ENCODE measurements at places on chromosomes 11 and 22.

GRCh38 chr11:33857933-33858371 lies 33.9 kb downstream of the LMO2 start:
- DNase-seq, result peak; percentile 87

DNA sequence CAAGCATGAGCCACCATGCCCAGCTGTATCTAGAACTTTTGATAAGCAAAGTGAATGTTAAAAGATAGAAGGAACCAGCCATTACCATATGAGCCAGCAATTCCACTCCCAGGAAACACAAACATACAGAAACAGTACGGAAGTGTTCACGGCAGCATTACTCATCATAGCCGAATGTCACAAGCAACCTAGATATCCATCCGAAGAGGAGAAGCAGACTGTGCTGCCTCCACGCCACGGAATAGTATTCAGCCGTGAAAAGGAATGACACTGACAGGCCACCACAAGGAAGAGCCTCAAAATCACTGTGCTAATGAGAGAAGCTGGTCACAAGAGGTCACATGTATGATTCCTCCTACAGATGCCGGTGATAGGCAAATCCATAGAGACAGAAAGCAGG lies 17.6 kb upstream of the MGAT3 start:
- DNase-seq, result no peak

GRCh38 chr11:65712633-65713076 lies 603 bp downstream of the KAT5 start:
- DNase-seq, result no peak

GRCh38 chr22:41825376-41825775 lies 7.5 kb upstream of the SREBF2 start:
- no peak for DNase-seq

DNA sequence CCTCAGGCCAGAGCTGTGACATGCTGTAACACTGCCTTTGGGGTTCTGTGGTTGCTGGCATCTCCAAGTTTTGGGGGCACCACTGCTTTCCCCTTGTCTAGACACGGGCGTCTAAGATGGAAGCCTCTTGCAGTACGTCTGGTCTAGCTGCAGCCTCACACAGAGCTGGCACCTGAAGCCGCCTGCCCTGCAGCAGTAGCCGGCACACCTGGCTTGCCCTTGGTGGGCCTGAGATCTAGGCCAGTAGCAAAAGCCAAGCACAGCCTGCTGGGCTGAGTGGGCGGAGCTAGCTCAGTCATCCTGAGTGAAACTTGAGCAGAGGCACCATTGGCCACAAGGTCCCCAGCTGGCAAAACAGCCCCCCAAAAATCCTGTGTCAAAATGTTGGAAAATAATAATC lies 154.2 kb downstream of the DLG2 start:
- no peak for DNase-seq

- DNase-seq, result no peak
Measured at GRCh38 chr11:30015725-30016412, 961 bp downstream of the KCNA4 start.

GRCh38 chr11:72824020-72824419 lies 9.8 kb downstream of the ATG16L2 start:
- DNase-seq, result no peak

- DNase-seq, result no peak
Measured at GRCh38 chr11:78207532-78208256, 19.0 kb downstream of the USP35 start.

DNA sequence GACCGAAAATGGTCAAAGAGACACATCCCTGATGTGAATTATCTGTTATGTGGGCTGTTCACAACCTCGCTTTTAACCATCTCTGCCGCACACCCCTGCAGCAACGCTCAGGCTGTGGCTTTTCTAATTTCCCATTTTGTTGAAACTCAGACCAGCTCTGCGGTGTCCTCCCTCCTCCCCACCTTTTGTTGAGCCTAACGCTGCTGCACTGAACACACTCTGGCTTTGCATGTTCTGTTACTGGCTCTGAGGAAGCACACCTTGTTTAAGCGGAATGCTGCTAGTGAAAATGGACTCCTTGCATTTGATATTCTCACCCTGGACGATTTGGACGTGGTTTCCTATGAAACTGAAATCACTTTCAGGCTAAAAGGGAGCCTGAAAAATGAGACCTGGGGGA lies 198.5 kb upstream of the MTNR1B start:
- no peak for DNase-seq

GRCh38 chr11:129386795-129387397 lies 11.2 kb downstream of the BARX2 start:
- no peak for DNase-seq

DNA sequence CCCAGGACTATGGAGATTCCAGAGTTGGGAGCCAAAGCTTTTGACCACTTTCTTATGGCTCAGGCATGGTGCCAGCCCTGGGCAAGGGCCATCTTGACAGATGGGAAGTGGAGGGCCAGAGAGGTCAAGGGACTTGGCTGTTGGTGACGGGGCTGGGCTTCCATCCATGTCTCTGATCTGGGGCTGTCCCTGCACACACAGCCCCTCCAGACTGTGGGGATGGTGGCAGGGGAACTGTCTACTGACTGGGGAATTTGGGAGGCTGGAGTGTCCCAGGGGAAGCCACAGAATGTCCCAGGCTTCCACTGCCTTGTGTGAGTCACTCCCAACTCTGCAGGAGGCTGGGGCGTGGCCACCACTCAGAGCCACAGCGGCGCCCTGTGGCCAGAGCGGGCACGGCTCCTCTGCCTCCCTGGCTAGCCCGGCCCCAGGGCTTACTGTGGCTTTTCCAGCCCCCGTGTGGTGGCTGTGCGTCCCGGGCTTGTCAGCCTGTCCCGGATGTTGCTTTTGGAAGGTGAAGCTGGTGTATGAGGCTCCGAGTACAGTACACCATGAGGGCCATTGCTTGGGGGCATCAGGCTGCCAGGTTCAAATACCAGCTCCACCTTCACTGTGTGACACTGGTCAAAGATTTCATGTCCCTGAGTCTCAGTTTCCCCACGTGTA lies 19.6 kb downstream of the C22orf23 start:
- peak; percentile 86 for DNase-seq

GRCh38 chr11:96331699-96332116 lies 11.3 kb downstream of the MAML2 start:
- no peak for DNase-seq

- no peak for DNase-seq
Measured at GRCh38 chr11:4441515-4441914, 7.6 kb upstream of the OR52K2 start.

- no peak for DNase-seq
Measured at GRCh38 chr11:73662445-73663157, 16.2 kb downstream of the PLEKHB1 start.

- no peak for DNase-seq
Measured at GRCh38 chr11:71483692-71484091, 30.7 kb downstream of the NADSYN1 start.

DNA sequence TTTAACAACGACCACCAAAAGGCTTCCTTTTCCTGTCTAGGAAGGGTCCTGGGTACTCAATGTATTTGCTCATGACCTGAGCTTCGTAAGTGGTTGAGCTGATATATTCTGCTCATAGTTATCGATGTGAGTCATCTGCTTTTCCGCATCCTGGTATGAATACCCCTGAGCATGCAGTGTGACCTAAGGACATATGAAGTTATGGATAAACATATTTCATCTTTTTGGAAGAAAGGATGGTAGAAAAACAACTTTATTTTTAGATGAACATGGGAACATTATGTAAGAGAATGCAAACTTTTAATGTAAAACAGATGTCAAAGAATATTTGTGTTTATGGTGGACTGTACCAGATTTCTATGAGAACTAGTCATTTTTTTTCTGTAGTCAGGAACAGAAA lies 28.4 kb downstream of the TRPC6 start:
- DNase-seq, result no peak

DNA sequence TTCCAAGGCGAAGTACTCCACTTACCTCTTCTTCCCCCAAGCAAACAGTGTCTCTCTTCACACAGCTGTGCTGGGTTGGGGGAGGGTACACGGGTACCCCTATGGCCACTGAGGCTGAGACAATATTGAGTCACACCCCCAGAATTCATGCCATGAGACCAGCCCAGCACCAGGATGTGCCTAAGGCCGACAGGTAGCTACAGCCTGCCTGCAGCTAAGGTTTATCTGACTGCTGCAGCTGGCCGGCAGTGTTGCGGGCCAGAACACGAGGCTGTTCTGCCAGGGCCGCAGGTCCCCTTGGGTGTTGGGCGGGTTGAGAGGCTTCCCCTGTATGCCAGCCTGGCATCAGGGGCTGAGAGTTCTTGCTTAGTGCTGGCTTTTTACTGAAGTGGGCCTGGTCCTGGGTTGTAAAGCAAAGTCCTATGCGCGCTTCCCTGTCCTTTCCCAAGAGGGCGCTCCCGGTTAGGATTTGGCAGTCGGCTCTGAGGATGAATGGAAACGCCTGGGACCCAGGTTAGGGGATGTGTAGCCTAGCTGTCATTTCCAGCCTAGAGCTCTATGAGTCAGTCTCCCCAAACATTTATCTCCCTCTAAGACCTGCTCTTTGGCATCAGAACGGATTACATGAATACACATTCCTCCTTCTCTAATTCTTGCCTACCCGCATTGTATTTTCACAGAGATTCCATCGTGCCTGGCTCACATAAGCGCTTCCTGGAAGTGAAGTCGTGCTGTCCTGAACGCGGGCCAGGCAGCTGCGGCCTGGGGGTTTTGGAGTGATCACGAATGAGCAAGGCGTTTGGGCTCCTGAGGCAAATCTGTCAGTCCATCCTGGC lies 7.1 kb downstream of the USP18 start:
- peak; percentile 68 for DNase-seq

DNA sequence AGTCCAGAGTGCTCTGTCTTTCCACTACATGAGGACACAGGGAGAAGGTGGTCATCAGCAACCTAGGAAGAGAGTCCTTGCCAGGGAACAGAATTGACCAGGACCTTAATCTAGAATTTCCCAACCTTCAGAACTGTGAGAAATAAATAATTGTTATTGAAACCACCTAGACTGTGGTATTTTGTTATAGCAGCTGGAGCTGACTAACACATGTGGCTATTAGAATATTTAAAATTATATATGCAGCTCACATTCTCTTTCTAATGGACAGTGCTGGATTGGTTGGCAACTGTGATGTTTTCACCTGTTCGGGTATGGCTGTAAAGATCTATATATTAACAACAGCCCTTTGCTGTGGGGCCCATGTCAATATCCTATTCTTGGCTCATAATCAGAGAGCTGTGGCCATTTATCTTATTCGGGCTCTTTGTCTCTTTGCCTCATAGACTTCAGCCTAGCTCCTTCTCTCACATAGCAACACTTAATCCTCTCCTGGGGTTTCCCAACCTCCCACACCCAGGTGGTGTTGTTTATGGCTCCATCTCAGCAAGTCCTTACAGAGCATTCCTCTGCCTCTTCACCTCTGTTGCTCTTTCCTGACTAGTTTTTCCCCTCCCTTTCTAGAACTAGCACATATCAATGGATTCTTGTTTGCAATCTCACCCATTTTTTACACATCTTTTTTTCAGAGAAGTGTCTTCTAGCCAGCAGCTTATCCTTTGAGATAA lies 46.4 kb upstream of the AMOTL1 start:
- no peak for DNase-seq

- no peak for DNase-seq
Measured at GRCh38 chr11:100925935-100926334, 203.7 kb downstream of the PGR start.

- DNase-seq, result no peak
Measured at GRCh38 chr11:62539238-62539925, 7.2 kb downstream of the AHNAK start.

- no peak for DNase-seq
Measured at GRCh38 chr22:46936378-46936903, 174.0 kb downstream of the TBC1D22A start.

DNA sequence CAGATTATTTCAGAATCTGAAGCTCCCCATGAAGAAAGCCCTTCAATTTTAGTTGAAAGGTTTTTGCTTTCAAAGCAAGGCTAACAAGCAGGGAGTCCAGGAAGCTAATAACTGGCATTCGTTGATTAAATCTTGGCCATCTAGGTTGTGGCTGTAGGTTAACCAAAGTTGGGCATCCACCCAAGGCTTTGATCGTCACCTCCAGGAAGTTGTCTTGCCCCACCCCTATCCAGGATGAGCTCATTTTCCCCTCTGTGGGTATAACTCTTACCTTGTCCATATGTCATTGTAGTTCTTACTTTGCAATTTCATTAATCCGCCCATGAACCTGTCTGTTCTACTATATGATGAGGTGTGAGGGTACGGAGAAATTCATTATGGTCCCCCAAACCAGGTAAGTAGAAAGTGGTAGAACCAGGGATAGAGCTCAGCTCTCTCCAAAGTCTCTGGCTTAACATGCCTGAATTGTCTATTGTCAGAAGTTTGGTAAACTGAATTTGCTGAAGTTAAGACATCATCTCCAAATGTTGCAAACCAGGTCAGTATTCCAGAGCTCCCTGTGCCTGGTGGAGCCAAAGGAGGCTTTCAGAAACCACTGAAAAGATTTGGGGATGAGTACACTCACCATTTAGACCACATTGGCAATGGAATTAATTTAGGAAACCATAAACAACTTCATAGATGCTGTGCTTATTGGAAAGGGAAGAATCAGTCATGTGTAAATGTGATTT lies 97.1 kb downstream of the CD44 start:
- DNase-seq, result no peak

All from liver (tissue), 10 donors.